ENCODE measurements at places on chromosomes 7 and 10. TPM values are rescaled to one million over a fixed set of nuclear protein-coding genes. Genes with fewer than 3 reads are reported as not detected.

MNX1 gene
- 0.77 TPM for total RNA-seq

HDAC9 gene
- 101 TPM for total RNA-seq

DNA sequence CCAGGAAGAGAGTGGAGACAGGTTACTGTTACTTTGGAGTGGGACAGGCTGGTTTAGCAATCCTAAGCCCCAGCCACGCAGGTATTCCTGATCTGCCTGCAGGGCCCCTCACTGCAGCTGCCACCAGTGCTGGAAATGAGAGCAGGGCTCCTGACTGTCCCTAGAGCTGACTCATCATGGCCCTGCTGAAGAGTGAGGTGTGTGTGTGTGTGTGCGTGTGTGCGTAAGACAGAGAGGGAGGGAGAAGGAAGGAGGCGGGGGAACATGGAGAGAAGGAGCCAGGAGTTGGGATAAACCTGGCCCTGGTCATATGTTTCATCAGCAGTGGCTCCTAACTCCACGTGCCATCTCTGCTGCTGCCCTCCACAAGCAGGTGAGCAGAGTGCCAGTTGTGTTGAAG, 3.6 kb downstream of the FOXI2 start:
- H3K27ac ChIP-seq = no peak overlapping the region
- no peaks in the 10 kb centered on the region for H3K36me3 ChIP-seq
- H3K4me3 ChIP-seq = no peak overlapping the region
- H3K27me3 ChIP-seq = peaks cover 91% of the 10 kb centered on the region
- no peak for DNase-seq

DNA sequence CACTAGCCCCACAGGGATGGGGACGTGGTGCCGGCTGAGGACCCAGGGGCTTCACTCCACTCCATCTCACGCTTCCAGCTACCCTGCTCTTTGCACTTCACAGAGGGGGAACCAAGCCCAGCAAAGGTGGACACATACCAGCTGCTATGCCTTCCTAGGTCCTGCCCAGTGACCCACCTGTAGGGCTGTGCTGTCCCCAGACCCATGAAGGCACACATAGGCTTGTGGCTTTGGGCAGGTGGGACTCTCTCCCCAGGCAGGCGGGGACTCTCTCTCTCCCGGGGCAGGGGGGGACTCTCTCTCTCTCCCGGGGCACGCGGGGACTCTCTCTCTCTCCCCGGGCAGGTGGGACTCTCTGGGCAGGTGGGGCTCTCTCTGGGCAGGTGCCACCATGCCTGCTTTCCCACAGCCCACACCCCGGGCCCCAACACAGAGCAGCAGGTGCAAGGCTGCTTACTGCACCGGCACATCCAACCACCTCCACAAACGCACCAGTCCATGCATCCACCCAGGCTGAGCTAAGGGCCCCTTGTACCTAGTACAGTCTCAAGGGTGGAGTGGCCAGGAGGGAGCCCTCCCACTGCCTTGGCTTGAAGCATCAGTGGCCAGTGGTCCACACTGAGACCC, 13.8 kb upstream of the GPR146 start:
- no peaks in the 10 kb centered on the region for H3K36me3 ChIP-seq
- H3K27ac ChIP-seq = no peak overlapping the region
- H3K27me3 ChIP-seq = no peaks in the 10 kb centered on the region
- H3K4me1 ChIP-seq = peaks cover 6% of the 10 kb centered on the region

DNA sequence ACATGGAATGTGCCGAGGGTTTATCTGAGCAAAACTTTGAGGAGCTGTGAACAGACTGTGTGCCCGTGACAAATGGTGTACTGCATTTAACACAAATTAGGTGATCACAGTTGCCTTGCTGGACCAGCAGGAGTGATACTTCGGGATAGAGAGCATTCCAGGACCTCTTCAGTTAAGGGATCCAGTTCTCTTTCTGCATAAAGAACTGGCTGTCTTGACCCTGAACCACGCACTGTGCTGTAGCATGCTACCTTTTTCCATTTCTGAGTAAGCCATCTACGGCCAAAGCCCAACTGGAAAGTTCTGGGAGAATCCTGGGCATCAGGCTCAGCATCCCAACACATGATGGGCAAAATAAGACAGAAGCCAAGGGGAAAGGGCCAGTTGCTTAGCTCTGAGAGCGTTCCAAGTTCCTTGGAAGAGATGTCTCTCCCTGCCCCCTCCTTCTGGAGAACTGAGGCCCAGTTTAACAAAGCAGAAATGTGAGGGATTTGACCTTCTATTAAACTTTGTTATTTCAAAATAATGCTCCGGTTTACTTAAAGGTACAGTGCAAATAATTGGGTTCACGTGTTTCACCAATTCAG, 37.9 kb upstream of the ADD3 start:
- H3K4me1 ChIP-seq = peaks cover 21% of the 10 kb centered on the region
- DNase-seq = no peak
- H3K36me3 ChIP-seq = no peaks in the 10 kb centered on the region

- no peaks in the 10 kb centered on the region for H3K27me3 ChIP-seq
- peak overlapping the region; percentile 65 for H3K27ac ChIP-seq
- H3K36me3 ChIP-seq = no peaks in the 10 kb centered on the region
- H3K4me3 ChIP-seq = no peak overlapping the region
- peak; percentile 84 for DNase-seq
- H3K4me1 ChIP-seq = peaks cover 16% of the 10 kb centered on the region
Measured at GRCh38 chr10:10792681-10793080, 225.0 kb upstream of the CELF2 start.

- H3K36me3 ChIP-seq = peaks cover 4% of the 10 kb centered on the region
- DNase-seq = no peak
- H3K4me3 ChIP-seq = no peak overlapping the region
- peaks cover 14% of the 10 kb centered on the region for H3K4me1 ChIP-seq
- no peak overlapping the region for H3K27ac ChIP-seq
- no peaks in the 10 kb centered on the region for H3K27me3 ChIP-seq
Measured at GRCh38 chr7:1692515-1693418, 22.7 kb downstream of the ELFN1 start.
